ENCODE measurements at places on chromosomes 2 and 18.

DNA sequence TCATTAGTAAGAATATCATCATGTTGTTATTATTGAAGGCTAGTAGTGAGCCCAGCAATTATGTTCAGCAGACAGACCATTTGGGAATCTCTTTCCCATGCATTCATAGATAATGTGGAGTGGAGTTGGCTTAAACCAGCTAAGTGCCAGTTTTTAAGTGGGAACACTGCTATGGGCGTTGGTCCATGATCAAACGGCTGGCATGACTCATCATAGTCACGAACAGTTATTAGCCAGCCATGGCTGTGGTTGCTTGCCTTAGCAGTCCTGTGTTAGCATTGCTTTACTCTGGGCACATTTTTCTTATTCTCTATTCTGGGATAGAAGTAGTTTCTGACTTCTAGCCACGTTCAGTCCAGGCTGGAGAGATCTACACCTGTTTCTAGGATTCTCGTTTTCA, 17.7 kb downstream of the EIF4E2 start:
- no peak for DNase-seq

DNA sequence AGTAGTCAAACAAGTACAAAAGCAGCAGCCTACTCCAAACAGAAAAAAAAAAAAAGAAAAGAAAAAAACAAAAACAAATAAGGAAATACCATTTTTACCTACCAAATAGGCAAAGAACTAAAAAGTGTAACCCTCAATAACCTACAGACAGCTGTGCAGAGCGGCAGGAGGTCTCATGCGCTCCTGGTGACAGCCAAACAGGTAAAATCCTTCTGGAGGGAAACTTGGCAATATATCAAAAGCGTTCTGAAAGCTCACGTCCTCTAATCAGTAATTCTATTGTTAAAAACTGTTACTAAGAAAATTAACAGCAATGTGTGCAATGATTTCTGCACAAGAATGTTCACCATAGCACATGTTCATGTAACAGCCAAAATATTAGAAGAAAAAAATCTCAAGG, 105.6 kb downstream of the AFF3 start:
- DNase-seq = no peak

DNA sequence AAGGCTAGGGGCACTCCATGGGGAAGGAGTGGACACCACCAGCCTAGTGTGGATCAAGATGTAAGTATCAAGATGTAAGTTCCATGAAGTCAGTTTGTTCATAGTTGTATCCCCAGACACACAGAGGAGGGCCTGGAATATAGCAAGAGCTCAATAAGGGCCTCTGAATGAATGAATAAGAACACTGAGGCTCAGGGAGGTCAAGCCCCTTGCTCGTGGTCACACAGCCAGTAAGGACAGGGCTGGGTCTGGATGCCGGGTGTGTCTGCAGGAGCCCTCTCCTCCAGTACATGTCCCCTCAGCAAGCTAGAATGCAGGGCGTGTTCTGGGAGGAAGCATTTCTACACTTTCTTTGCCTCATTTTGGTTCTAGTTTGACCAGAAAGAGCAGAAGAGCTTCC, 2.9 kb downstream of the RUFY4 start:
- no peak for DNase-seq

GRCh38 chr18:44409071-44409470, 271.6 kb upstream of the SETBP1 start:
- DNase-seq = no peak

- DNase-seq = no peak
Measured at GRCh38 chr2:239008677-239009588, 161.0 kb downstream of the TWIST2 start.

- DNase-seq = no peak
Measured at GRCh38 chr2:241632478-241633325, 4.3 kb downstream of the THAP4 start.

DNA sequence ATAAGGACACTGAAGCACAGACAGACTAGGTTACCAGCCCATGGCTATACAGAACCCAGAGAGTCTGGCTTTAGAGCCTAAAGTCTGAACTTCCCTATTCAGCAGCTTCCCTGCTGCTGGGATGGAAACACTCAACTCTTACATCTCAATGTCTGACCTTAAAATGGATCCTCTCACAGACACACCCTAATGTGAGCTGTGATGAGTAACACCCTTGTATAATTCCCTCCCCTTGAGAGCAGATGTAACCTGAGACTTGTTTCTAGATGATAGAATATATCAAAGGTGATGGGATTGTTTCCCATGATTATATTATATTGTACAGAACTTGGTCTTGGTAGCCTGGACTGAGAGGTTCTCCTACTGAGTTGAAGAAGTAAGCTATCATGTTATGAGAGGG, 577.1 kb upstream of the KLHL29 start:
- DNase-seq = no peak

DNA sequence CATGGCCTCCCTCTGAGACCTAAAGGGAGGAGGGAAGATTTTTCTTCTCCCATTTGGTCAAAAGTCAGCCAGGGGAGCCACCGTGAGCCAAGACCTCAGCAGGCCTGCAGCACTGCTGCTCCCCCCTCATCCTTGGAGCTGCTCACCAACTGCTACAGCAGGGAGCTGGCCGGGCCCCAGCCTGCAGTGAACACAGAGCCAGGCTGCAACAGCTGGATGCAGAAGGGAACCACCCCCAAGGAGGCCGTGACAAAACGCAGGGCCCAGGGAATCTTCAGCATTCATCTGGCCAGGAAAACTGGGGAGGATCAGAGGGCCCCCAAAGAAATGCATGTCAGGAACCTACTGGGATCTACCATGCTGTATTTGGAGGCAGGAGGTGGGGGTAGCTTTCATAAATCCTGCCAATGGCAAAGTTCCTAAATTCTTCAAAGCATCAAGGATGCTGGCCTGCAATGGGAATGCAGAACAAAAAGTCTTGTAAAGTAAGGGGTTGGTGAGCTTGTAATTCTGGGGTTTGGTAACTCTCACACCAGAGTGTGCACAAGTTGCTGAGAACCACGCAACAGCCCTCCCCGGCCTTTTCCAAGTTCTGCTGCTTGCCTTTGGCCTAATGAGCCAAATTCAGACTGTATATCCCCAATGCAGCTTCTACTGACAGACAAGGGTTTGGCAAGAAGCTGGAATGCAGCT, 61.0 kb downstream of the CACNB4 start:
- no peak for DNase-seq

- no peak for DNase-seq
Measured at GRCh38 chr2:100653449-100654035, 90.7 kb downstream of the PDCL3 start.

GRCh38 chr18:24177499-24178133, 38.8 kb downstream of the CABYR start:
- no peak for DNase-seq

DNA sequence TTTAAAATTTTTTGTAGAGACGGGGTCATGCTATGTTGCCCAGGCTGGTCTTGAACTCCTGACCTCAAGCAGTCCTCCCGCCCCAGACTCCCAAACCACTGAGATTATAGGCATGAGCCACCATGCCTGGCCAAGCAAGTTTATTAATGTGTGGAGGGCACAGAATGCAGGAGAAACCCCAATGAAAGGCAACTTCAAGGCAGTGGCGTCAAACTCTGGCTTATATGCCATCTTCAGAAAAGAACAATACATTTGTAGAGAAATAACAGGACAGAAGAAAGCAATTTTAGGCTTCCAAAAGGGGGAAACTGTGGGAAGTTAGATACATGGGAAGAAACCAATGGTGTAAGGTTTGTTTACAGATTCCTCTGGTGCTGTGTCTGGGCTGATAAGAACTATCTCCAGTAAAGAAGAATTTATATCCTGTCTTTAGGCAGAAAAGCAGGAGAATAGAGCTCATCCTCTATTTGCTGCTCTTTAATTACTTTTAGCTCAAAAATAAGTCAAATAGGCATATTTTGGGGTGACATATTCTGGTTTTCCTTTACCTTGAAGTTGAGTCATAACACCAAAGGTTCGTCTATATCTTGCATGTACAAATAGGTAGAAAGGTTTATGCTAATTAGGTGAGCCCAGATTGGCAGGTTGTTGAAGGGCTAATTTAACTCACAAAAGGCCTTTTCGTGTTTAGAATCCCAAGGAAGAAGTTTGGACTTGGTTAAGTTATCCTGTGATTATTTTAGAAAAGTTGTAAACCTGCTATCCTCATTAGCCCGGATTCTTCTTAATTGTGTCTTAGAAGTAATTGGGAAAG, 26.0 kb upstream of the TMEM214 start:
- DNase-seq = no peak

GRCh38 chr2:52810460-52810859, 957.1 kb upstream of the CHAC2 start:
- DNase-seq = peak; percentile 43

DNA sequence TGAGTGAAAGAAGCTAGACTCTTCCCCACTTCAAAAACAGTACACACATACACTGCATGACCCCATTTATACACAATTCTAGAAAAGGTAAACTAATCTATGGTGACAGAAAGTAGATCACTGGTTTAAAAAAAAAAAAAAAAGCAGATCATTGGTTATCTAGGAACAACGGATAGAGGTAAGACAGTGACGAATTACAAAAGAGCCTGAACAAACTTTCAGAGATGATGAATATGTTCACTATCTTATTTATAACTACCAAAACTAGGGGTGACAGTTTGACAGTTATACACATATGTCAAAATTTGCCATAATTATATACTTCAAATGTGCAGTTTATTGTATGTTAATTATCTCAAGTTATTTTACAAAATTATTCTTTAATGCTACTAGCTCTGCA, 27.5 kb downstream of the MAP3K2 start:
- DNase-seq = no peak

DNA sequence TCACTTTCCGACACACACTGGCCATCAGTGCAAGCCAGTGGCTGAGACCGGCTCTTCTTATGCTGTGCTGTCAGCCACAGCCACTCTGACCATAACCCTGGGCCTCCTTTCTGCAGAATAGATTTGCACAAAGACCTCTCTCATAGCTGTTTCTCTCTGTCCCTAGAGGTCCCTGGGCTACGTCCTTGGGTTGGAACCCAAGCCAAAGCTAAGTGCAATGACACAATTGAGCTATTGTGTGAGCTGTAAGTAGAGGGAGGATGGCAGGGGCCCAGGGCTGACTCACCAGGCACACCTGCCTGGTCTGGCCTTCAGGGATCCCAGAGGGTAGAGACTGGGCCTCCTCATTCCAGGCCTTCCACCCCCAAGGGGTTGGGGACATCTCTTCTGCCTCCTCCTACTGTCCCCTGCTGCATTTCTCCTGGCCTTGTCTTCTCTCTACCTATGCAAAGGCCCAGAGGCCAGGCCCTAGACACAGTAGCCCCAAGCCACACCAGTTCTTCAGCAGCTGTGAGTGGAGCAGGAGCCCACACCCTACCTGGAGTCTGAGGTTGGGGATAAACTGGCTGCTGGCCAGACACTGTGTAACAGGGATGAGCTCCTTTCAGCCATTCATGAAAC, 174.6 kb downstream of the NCK2 start:
- no peak for DNase-seq

DNA sequence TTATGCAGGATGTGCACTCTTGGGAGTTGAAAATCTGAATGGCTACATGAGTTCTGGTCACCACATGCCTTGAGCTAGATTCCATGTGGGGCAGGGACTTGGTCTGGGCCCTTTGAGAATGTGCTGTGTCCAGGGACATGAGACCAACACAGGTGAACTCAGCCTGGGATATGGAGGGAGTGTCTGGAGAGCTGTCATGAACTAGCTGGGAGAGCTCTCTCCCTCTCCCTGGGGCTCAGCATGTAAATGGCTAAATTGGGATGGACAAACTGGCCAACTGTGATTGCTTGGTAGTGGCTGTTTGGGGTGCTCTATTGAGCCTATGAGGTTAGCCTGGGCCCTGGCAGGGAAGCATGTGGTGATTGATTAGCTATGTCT, 105.1 kb upstream of the HS6ST1 start:
- DNase-seq = no peak

- peak; percentile 56 for DNase-seq
Measured at GRCh38 chr2:166057370-166058164, 70.3 kb downstream of the SCN1A start.

DNA sequence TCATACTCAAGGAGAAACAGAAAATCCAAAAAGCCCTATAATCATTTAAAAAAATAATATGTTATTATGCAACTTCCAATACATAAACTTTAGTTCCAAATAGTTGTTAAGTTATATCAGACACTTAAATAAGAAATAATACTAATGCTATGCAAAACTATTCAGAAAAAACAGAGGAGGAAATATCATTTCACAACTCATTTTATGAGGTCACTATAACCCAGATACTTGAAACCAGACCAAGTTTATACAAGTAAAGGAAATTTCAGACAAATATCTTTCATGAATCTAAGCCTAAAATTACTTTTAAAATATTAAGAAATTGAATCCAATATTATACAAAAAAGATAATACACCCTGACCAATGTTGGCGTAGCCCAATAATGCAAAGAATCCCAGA, 260.8 kb downstream of the CD226 start:
- no peak for DNase-seq

DNA sequence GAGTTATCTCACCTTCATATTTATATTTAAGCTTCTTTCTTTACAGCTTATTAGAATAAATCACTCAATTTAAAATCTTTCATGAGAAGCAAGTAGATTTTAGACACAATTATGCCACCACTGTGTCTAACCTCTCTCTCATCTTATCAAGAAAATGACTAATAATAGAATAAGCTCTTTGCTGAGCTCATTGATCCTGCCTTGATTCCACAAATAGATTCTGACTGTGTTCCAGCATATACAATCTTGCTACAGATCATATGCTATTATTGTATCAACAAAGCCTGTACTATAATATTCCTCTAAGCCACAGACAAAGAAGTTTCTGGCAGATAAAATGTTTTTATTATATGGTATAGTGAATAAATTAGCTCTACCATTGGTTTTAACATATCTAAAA, 168.7 kb upstream of the GULP1 start:
- DNase-seq = no peak

DNA sequence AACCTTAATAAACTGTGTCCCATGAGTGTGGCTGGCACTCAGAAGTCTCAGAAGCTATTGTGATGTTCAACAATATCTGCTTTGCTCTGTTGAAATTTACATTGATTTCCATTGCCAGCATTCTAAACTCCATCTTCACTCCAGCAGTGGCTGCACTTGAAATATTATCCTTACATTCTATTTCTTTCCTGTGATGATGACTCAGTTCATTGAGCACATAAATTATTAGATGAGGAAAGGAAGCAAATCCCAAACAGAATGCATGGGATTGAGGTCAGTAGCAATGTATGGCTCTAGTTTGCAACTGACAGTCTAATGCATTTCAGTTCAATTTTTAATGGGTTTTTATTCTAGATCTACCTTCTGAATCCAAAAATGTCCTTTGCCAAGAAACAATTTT, 92.4 kb upstream of the TTN start:
- DNase-seq = no peak

DNA sequence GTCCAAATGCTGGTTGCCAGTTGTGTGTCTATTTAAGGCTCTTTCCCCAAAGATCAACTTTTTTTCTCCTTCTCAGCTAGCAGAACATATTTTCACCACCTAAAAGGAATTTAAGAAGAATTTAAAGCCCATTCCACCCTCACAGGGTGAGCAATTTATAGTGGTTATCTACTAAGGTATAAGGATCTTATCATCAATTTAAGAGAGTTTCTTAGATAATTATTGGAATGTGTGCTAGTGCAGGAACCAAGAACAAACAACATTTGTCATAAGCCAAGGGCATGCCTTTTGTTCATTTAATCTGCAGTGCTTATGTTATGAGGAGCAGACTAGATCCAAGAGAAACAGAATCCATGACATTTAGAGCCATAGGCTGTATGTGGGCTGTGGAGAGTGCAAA, 37.2 kb downstream of the NLRC4 start:
- no peak for DNase-seq
